ENCODE measurements at places on chromosomes 1 and 21.
A peak's percentile ranks its signal among the peaks of the same experiment; 100 is the strongest.

GRCh38 chr1:90074137-90074536, 79.2 kb downstream of the ZNF326 start:
- DNase-seq = no peak

DNA sequence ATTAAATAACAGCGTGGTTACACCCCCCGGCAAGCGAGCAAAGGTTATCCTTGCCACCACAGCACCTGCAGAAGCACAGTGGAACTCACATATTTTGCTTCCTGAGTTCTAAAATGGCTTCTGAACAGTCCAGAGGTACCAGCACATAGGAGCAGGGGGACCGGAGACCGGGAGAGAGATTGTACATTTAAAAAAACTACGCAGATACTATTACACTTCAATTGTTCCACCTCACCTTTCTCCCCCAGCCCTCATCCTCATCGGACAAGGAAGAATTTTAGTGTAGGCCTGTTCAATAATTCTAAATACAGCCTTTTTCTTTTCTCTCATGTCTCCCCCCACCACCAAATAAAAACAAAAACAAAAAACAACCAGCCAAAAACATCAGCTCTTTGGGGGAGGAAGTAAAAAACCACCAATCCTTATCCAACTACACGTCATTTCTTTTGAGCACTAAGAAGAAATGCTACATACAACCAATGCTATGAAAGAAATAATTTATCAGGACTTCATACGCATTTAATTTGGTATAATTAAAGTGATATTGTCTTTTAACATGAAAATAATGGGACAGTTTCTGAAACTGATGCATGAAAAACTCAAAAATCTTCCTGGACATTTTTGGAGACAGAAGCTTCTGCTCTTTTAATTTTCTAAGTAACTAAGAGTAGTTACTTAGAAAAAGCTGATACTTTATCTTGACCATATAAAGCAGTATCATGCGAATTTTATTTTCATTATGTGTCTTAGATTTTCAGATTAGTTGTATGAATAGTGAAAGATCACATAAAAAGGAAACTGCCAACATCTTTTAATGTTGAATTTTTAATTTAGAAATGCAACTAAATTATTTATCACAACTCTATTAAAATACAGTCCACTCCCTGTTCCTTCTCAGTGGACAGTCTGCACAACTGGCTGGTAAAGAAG, 9.1 kb downstream of the CDKN2C start:
- DNase-seq = no peak

DNA sequence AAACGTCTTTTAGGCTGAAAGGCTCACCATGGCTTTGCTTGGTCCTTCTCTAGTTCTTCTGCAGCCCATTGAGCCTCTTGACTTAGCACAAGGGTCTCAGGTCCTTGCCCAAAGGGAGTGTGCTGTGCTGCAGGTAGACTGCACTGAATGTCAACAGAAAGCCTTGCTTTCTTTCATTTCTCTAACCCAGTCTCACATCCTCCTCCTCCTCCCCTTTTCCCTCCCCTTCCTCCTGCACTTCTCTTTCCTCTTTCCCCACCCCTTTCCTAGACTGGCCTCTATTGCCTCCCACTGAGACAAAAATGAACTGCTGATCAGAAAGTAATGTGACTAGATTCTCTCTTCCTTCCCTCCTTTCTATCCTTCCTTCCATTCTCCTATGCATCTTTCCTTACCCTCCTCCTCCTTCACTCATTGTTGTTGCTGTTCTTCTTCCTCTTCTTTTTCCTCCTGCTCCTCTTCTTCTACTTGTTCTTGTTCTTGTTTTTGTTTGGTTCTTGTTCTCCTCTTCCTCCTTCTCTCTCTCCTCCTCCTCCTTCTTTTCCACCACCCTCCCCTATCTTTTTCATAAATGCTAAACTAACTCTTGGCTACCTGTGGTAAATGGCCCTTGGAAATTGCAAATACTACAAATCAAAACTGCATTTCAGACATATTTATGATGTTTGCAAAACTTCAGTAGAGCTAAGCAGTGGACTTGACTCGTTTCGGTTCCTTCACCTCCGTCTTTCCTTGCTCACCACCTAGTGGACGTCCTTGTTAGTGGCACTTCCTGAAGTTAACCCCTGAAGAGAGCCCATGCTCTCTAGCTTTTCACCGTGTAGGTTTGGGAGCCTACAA, at the start of gene SELL:
SELL (minus strand) TSS at position 152 of the 840 bp plus-strand sequence; CDS start at position 30, 122 bp downstream.
- DNase-seq = peak; percentile 78

DNA sequence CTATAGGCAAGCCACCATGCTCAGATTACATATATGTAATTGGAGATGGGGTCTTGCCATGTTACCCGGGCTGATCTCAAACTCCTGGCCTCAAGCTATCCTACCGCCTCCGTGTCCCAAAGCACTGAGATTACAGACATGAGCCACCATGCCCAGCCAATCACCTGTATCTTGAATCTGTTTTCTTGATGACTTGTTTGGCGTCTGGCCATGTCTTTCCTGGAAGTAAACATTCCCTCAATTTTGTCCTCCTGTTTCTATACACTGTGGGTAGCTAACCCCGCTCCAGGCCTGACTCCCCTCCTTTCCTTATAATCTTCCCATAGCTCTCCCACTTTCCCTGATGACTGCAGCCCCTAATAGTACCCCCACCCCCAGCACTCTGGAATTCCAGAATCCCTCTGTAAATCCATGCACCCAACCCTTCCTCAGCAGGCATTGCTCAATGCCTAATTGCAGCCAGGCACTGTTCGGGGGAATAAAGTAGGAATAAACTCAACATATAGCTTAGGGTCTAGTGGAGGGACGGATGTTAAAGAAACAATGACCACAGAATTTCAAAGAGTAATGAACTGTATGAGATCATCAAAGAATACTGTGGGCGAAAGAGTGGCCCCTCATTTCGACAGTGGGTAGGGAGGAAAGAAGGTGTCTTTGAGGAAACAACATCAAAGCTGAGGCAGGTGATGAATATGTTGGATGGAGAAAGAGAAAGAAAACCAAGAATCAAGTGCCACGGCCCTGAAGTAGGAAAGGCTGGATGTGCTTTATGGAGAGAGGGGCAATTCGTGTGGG, 161.5 kb downstream of the ADSS2 start:
- DNase-seq = no peak

GRCh38 chr21:16082038-16082816, 352.4 kb downstream of the USP25 start:
- DNase-seq = no peak

GRCh38 chr1:40645118-40645680, 20.3 kb downstream of the RIMS3 start:
- DNase-seq = no peak

DNA sequence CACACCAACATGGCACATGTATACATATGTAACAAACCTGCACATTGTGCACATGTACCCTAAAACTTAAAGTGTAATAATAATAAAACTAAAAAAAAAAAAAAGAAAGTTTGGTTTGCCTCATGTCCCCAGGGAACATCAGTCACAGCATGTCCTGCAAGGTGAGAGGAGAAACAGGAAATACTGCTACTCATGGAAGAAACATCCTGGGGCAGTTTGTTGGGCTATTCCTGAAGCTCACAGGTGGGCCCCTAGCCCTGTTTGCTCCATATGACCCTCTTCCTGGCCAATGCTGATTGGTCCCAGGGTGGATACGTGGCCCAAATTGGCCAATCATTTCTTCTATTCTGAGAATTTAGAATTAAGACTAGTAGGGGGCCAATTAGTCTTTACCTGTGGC, 103.4 kb upstream of the ADAR start:
- no peak for DNase-seq

- DNase-seq = peak; percentile 17
These were observed 13.7 kb upstream of the RPL5 start for GRCh38 chr1:92817986-92818764.

DNA sequence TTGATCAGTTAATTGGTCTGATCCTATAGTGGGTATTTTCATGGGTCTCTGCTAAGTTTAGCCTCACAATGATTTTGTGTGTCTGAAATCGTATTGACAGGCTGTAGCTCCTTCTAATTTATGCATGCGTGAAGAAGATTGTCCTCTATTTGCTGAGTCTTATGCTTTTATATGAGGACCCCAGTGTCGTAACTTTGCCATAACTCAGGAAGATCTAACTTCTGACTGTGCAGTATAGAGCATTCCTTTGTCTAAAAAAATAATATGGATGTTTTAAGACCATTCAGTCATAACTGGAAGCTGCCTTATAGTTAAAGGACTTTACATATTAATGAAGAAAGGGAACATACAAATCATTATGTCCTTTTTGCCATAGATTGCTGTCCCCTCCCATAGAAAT, 73.3 kb downstream of the CAMTA1 start:
- DNase-seq = no peak

- DNase-seq = no peak
These were observed 12.5 kb downstream of the GPX7 start for GRCh38 chr1:52614671-52615070.

GRCh38 chr1:64584479-64584878, 114.5 kb downstream of the CACHD1 start:
- DNase-seq = no peak

DNA sequence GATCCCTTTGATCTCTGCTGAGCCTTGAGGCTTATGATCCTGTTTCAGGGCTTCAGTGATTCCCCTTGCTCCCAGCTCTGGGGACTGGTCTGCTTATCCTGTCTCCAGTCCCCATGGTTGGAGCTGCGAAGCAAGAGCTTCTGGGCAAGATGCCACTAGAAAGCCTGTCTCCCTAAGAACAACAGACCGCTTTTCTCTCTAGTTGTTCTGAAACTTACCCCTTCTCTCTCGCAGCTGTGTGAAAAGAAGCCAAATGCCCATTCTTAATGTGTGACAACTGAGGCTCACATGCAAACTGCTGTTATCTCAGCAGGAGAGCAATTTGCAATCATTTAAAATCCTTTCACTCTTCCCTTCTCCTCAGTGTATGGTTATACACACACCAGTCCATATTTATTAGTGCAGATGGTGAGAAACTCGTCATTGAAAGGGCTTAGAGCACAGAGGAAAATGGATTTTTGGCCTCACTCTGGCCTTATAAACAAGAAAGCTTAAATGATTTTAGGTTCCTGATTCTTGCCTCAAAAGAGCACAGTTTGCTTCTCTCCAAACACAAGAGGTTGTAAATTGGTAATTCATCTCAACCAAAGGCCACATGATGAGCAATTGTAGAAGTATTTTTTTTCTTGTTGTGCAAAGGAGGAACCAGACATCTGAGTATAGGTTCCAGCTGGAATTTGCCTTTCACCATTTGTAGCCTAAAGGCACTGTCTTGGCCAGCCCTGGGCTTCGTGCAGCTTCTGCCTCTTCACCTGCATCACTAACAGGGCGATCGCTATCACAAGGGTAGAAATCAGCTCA, 179.2 kb upstream of the LMO4 start:
- DNase-seq = no peak

GRCh38 chr1:12562955-12563576, 54.9 kb downstream of the DHRS3 start:
- DNase-seq = no peak

DNA sequence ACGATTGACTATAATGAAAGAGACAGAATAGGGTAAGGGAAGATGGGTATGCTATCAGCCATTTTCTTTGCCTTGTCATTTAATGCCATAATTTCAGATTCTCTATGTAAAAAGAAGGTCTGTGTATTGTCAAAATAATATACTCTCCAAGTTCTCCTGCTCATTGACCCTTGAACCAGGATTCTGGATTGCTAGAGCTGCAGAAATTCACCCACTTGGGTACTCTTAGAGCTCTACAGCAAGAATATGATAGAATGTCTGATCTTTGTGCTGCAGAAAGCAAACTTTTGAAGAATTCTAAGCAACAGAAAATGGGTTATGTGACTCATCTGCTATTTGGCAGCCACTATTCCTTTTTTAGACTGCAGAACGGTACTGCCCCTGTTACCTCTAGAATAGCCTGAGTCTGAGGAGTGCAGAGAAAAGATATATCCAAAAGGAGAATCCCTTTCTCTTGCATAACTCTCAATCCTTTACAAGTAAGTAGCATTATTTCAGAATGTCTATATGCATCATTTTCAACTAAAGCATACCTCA, 78.2 kb upstream of the TENT5C start:
- DNase-seq = no peak

All from activated CD4-positive, alpha-beta T cell treated with anti-CD3 and anti-CD28 coated beads, Interleukin-2, amount 50 U/mL, for 48 hours (primary cell).